ENCODE measurements at places on chromosomes 1 and 21.

- no peak for DNase-seq
Measured at GRCh38 chr1:108663074-108663473, 2.2 kb upstream of the HENMT1 start.

- DNase-seq: no peak
Measured at GRCh38 chr1:66327588-66327987, 206.4 kb upstream of the SGIP1 start.

DNA sequence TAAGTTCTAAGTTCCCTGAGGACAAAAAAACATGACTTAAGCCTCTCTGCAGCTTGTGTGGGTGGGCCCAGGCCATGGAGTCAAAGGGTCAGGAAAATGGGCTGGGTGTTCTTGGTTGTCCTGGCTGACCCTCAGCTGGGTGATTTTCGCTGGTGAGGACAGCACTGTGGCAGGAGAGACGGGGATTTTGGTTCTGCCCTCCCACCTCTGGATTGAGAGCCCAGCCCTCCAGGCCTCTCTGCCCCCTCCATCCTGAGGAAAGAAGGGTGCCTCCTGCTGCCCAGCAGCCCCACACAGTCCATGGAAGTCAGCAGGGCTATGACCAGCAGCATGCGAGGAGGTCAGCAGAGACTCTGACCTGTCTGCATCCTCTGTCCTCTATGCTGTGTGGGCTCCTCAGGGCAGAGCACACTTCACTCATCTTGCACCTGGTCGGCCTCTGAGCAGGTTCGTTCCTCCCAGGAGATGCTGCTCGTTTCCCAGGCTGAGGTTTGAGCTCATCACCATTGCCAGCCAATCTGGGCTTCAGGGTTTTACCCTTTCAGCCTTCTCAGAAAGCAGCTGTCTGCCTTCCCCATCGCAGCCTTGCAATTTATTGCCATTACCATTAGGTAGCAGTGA, 26.5 kb downstream of the PHGDH start:
- DNase-seq: no peak

DNA sequence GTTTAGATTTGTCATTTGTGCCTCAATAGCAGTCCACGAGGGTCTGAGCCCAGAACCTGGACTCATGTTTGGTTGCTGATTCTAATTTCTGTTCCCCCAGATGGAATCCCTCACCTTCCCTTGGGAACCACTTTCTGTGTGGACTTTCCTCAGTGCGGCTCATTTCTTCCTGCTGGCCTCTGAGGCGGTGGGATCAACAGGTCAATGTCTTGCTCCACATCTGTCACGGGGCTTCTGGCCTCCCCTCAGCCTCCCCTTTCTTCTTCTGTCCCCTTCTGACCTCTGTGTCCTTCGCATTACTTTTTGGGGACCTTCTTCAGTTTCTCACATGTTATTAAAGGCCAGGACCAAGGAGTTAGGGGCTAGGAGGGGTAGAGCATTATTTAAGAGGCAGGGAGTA, 49.2 kb upstream of the PRELP start:
- no peak for DNase-seq

DNA sequence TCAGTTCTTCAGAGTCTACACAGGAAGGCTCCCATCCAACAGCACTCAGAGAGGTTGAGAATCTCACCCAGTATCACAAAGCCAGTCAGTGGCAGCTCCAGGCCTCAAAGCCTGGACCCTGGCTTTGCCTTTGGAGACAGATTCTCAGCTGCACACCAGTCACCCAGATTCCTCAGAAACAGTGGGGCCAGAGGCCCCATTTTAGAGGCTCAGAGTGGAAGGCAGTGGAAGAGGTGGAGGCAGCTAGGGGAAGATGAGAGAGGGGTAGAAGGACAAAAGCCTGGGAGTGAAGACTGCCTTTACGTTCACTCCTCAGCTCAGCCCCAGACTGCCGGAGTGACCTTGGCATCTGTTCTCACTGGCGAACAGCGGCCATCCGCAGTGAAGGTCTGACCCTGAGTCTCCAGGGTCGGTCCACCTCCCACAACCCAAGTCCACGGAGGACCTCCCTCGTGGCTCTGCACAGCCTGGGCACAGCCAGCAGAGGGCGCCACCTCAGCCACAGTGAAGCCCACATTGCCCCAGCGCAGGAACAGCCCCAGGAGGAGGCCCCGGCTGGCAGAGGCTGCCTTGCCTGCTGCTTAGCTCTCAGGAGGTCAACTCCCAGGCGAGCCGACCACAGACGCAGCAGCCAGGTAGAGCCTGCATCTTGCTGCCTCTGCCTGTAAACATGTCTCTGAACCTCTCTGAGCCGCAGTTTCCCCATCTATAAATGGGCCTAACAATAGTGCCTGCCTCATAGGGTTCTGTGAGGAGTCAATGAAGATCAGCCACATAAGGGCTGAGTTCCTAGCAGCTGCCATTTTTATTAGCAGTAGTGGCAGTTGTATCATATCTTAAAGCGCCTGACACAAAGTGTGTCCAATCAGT, 5.9 kb upstream of the FNDC5 start:
- DNase-seq: no peak

- peak; percentile 27 for DNase-seq
Measured at GRCh38 chr1:23751050-23751814, 8.0 kb downstream of the ELOA start.

- DNase-seq: no peak
Measured at GRCh38 chr21:41318218-41318617, 1.6 kb downstream of the FAM3B start.

GRCh38 chr1:32817815-32818786, 648 bp downstream of the S100PBP start:
- DNase-seq: peak; percentile 58

DNA sequence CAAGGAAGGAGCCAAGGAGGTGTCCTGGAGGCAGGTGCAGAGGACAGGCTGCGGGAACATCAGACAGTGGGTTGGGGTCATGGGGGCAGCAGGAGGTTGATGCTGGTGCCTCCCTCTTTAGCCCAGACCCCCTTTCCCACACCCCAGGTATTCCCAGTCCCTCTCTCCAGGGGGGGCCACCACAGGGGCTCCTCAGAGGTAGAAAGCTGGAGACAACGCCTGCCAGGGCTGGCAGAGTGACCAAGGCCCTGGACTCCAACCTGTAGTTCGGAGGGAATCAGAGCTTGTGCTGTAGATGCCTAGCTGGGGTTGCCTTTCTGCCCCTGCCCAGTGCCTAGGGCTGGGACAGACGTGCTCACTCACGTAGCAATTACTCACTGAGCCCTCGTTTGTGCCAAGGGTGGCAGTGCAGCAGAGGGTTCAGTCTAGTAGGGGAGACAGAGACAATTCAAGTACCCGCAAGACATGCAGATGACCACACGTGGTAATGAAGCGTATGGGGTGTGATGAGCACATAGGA, 148.2 kb downstream of the PTPRU start:
- no peak for DNase-seq
